ENCODE measurements at places on chromosomes 1 and 21.

DNA sequence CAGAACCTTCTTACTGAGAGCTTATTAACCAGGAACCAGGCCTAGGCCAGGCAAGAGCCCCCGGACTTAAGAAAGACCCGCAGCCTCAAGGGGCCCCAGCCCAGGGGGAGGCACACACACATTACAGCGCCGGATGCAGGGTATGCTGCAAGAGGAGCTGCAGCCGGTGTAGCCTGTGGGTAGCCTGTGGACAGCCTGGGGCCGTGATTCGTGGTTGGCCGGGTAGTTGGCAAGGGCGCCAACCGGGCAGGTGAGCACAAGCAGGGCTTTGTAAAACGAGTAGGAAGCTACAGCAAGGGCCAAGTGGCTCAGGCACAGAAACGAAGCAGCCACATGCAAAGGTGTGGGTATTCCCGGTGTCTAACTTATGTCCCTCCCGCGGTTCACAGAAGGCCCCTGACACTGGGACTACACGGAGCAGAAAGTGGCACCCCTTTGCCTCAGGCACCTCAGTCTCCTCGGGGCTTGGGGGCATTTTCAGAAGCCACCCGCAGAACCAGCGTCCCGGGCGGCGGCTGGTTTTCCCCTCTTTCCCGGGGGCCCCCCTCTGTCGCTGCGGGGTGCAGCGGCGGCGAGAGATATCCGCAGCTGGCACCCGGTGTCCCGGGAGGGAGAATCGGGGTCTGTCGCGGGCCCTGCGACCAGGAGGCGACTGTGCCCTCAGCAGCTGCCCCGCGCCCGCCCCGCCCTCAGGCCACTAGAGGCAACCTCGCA, 40.8 kb downstream of the KIAA1614 start:
- DNase-seq = no peak

DNA sequence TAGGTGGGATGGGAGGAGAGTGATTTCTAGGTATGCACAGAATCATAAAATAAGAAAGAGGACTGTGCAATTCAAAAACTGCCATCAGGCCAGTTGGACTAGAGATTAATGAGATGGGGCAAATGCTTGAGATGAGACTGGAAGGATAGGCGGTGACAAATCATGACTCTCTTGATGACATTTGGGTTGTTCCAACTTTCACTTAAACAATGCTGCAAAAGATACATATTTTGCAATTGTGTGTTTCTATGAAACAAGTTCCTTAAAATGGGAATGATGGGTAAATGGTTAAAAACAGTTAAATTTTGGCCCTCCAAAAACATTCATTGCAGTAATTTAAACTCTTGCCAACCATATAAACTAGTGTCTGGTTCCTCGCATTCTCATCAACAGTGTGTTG, 55.2 kb downstream of the RNASEL start:
- no peak for DNase-seq

DNA sequence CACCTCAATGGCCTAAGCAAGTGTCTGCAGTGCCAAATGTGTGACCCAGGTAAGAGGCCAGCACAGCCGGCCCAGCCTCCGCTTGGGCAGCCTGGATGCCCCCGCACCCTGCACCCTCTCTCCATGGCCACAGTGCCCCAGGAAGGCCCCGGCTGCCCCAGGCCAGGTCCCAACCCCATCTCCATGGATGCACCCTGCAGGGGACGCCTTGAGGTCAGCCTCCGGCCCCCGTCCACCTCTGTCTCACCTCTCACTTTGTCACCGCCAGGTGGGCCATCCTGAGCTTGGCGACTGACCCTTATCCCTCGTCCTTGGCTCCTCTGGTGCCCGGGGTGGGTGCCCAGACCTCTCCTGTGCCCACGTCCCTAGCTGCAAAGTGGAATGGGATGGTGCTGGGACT, 2.2 kb downstream of the TNFRSF14 start:
- DNase-seq = no peak

DNA sequence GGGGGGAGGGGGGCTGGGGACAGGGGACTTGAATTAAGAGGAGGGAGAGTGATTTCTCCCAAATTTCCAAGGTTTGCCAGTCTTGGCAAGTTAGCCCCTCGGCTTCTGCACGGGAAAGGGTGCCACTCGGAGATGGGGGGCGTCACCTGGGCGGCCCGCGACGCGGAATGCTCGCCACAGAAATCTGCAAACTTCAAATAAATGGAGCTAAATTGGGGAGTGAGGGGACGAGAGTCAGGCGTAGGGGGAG, 885 bp upstream of the SSBP3 start:
- DNase-seq = no peak

DNA sequence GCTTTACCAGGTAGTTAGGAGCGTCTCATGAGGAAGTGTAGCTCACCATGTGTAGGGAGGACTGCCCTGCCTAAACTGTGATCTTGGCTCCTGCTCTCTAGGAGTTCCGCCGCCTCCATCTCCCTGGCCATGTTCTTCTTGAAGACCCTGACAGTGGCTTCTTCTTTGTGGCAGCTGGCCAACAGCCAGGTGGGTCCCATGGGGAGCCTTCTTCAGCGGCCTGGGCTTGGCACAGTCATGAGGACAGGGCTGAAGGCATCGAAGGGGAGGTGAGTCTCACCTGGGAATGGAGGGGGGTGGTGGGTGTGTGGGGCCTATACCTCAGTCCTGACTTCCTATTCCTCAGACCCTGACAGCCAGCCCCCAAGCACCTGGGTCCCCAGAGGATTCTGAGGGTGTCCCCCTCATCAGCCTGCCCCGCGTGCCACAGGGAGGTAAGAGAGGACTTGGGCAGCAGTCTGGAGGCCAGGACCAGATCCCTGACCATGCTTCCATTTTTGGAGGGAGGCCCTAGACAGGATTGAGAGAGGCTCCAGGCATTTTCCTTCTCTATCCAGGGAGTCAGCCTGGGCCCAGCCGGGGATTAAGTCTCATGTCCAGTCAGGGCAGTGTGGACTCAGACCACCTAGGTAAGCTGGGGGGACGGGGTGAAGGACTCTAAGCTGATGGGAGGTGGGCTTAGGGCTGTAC, 21.4 kb downstream of the HYI start:
- no peak for DNase-seq

DNA sequence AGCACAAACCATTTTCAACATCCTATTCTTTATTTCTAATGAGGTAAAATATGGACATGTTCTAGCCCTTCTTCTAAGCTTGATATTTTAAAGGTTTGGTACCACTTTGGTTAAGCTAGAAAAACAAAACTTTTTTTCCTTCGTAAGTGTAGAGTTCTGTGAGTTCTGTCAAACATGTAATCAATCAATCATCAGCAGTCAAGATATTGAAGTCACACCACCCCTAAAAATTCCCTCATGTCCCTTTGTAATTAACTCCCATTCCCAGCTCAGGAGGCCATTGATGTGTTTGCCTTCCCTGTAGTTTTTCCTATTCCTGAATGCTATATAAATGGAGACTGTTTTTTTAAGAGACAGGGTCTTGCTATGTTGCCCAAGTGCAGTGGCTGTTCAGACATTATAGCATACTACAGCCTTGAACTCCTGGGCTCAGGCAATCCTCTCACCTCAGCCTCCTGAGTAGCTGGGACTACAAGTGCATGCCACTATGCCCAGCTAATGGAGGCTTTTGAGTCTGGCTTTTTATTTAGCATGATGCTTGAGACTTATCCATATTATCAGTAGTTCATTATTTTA, 23.0 kb downstream of the IVNS1ABP start:
- DNase-seq = no peak

GRCh38 chr1:156896490-156897033, 3.0 kb downstream of the PEAR1 start:
- no peak for DNase-seq

DNA sequence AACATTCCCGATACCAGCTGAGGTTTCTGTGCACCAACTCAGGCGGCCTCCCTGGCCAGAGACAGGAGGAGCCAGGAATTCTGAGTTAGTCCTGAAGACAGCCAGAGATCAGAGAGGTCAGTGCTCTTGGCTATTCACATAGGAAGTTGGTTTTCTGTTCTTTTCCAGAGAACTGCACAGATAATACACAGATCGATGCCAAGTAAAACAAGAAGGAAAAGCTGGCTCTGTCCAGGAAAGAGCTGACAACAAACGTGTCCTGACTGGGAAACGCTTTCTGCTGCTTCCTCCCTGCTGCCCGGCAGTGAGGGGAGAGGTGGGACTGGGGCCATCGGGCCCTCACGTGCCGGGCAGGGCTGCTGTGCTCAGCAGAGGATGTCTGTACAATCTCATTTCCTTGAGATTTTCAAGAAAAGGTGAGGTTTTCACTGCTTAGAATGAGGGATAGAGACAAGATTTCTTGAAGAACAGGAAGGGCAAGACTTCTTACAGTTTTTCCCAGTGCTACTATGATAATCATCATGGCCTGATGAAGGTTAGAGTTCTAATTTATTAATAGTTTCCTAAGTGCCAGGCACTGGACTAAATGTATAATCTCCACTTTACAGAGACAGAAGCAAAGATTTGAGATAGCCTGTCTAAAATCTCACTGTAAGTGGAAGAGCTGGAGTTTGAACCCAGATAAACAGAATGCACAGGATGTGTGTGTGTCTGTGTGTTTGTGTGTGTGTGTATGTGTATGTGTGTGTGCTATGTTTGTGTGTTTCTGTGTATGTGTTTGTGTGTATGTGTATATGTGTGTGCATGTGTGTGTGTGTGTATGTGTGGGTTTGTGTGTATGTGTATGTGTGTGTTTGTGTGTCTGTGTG, 211.0 kb upstream of the RAB4A start:
- no peak for DNase-seq

- peak; percentile 56 for DNase-seq
Measured at GRCh38 chr1:84781946-84782771, 91.9 kb upstream of the SSX2IP start.

GRCh38 chr1:113088972-113089371, 16.0 kb downstream of the LRIG2 start:
- DNase-seq = no peak

- no peak for DNase-seq
Measured at GRCh38 chr1:23489842-23490241, 5.9 kb upstream of the ASAP3 start.

- no peak for DNase-seq
Measured at GRCh38 chr1:21261551-21262292, 28.5 kb downstream of the ECE1 start.

DNA sequence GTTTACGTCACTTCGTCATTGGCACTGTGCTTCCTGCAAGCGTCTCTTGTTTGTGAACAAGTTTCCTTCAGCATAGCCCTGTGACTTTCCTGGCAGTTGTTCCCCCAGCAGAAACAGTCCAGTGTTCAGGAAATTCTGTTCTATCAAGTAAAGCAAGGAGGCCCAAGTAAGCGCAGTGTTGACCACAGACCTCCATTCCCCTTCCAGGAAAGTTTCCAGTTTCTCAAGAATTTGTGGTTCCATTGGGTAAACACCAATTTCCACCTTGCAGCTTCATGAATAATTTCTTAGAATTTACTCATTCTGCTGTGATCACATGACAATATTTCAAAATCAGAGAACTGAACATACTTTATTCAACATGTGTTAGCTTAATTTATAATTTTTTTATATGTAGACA, 88.5 kb upstream of the ETV3 start:
- DNase-seq = no peak

DNA sequence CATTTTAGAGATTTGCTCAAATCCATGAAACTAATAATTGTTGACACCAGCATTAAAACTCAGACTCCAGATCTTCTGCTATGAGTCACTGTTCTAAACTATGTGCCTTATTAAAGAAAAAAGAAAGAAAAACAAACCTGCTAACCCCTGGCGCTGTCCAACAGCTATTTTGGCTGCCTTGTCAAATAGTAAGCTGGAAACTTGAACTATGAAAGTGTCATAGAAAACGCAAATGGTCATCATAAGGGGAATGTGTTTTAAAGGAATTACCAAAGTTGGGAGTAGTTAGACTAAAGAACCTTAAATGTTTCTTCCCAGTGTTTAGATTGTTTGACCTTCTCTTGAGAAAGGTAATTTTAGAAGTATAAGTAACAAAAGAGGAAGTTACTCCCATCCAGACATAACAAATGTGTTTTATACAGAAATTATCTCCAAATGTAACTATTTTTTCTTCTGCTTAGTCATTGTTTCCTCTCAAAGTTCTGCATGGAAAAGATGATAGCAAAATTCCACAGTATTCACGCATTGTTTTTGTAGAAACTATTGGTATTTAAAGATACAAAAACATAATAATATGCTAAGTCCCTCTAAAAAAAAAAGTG, 272.4 kb downstream of the TPR start:
- no peak for DNase-seq

GRCh38 chr1:188514917-188515316, 1686.2 kb downstream of the PLA2G4A start:
- DNase-seq = no peak

DNA sequence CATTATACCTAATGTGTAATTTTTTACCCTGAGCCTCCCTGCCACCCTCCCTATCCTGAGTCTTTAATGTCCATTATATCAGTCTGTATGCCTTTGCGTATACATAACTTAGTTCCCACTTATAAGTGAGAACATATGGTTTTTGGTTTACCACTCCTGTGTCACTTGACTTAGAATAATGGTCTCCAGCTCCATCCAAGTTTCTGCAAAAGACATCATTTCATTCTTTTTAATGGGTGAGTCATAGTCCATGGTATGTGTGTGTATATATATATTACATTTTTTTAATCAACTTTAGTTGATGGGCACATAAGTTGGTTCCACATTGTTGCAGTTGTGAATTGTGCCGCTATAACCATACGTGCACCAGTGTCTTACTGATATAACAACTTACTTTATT, 477.1 kb upstream of the NEGR1 start:
- no peak for DNase-seq

DNA sequence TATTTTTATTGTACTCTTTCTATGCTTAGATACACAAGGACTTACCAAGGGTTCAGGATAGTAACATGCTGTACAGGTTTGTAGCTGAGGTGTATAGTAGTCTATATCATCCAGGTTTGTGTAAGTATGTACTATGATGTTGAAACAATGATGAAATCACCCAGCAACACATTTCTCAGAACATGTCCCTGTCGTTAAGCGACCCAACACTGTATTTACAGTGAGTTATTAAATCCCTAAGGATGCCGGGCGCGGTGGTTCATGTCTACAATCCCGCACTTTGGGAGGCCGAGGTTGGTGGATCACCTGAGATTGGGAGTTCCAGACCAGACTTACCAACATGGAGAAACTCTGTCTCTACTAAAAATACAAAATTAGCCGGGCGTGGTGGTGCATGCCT, 21.6 kb upstream of the RCOR3 start:
- no peak for DNase-seq

GRCh38 chr1:175978476-175978875, 228.6 kb downstream of the COP1 start:
- DNase-seq = no peak

GRCh38 chr1:181409981-181410380, 73.3 kb upstream of the CACNA1E start:
- no peak for DNase-seq

DNA sequence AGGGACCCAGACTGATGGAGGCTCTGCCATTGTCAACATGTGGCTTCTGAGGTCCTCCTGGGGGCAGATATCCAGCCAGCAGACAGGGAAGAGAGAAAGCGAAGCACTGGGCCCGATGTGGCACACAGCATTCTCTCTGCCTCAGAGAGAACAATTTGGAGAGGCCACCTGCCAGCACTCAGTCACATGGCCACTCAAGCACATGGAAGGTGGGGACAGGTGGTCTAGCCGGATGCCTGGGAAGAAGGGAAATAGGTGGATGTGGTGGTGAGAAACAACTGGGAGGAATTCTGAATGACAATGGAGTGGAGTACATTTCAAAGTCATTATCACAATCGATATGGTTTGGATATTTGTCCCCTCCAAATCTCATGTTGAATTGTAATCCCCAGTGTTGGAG, 109.0 kb downstream of the UBE2U start:
- no peak for DNase-seq

Data from stimulated activated CD4-positive, alpha-beta T cell treated with anti-CD3 and anti-CD28 coated beads, Interleukin-2, amount 100 ng/mL, for 4 hours (primary cell).